ENCODE measurements at places on chromosomes 4 and X.

DNA sequence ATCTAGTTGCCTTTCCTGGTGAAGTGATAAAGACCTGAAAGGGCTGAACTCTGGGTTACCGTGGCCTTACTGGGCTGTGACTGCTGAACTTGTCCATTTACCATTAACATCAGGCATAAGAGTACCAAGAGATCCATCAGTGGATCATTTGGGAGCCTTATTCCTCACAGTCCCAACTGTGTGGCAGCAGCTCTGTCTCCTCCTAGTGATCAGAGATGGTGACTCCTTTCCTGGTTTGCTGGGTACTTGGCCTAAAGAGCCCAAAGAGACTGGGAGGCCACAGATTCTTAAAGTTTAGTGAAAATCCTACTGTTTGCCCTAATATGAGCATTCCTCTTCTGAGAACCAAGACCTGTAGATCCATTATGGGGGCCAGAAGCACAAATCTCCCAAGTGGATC lies 56.3 kb upstream of the ATP6AP2 start:
- DNase-seq = no peak

DNA sequence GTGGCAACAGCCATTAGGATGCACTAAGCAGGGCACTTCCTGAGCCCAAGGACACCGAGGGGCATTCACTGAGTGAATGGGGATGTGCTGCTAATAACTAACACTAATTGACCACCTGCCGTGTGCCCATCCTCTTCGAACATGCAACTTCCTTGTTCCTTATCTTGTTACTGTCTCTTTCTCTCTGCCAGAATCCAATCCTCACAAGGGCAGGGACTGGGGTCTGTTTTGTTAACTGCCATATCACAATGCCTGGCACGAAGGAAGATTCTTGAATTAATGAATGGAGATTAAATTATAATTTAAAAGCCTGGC lies 1.3 kb downstream of the ERAS start:
- DNase-seq = no peak

GRCh38 chrX:146934256-146934655 lies 119.7 kb upstream of the CXorf51A start:
- no peak for DNase-seq

- DNase-seq = no peak
These were observed 40.1 kb upstream of the SETD7 start for GRCh38 chr4:139596034-139596683.

DNA sequence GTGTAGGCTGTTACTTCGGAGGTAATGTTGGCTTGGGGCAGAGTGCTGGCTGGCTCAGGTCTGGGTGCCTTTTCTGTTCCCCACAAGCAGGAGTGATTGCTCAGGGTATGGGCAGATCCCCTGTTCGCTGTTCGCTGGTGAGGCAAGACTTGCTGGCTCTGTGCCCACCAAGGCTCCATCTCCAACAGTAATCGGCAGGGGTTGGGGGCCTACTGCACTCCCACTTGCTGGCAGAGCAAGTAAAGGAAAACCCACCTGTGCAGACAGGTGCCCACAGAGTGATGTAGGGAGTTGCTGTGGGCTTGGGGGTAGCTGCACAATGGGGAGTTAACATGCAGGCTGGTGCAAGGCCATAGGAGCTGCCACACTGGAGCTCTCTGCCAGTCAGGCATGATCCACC lies 8.0 kb upstream of the TMSB15C start:
- DNase-seq = no peak

All from stimulated activated CD8-positive, alpha-beta memory T cell treated with anti-CD3 and anti-CD28 coated beads, Interleukin-7, amount 100 ng/mL, for 48 hours (primary cell).